T-helper 1 cell (primary cell): ENCODE measurements at places on chromosomes 13 and 19.
A peak's percentile ranks its signal among the peaks of the same experiment; 100 is the strongest.

DNA sequence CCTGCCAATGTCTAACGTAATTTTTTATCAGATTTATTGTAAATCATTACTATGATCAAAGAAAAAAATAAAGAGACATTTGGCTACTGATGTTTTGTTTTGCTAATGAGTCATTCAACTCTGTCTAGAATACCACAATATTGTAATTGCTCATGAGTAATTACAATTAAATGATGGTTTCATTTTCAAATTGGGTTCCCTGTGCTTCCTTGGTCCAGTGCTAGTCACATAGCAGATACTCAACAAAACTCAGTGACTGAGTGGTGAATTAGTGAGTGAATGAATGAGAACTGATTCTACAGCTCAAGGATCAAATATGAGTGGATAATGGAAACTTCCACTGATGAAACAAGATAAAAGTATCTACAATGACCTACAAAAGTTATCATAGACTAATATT lies 304.7 kb downstream of the POU4F1 start:
- DNase-seq, result no peak

GRCh38 chr13:35836446-35836845 lies 294.7 kb downstream of the DCLK1 start:
- no peak for DNase-seq

DNA sequence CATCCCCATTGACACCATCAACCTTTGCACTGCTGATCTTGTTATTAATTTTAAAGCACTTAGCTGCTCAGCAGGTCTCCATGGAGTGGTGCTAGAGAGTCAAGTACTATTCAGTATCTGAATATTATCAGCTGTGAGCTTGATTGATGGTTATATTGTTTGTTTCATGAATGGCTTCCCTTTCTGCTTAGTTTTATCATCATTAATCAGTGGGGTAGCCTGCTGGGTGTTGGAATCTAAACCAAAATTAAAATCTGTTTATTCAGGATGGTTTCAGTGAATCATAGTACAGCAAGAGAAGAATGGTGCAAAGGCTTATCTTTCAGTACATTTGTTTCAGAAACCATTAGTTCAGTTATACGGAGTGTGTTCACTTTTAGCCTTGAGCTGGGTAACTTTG lies 42.5 kb upstream of the SCEL start:
- DNase-seq, result no peak

GRCh38 chr19:16062789-16063188 lies 13.5 kb upstream of the TPM4 start:
- peak; percentile 63 for DNase-seq

- DNase-seq, result no peak
These were observed 292.0 kb upstream of the ZNF507 start for GRCh38 chr19:32053376-32053775.
